ENCODE measurements at places on chromosomes 7 and 10.

DNA sequence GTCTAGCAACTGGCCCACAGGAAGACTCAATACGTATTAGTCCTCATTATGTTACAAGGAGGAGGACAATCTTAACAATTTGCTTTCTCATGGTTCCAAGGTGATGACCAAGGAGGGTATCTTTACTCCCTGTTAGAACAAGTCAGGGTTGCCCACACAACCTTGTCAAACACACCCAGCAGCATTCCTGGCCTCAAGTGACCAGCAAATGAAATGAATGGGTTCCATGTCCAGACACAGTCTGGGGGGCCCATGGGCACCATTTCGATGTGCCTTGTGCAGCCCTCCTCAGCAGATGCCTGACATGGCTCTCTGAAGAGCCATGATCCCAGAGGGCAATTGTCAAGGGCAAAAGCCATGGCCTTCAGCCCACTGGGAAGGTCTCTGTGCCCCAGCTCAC, 40.8 kb downstream of the ANXA8 start:
- DNase-seq = no peak

DNA sequence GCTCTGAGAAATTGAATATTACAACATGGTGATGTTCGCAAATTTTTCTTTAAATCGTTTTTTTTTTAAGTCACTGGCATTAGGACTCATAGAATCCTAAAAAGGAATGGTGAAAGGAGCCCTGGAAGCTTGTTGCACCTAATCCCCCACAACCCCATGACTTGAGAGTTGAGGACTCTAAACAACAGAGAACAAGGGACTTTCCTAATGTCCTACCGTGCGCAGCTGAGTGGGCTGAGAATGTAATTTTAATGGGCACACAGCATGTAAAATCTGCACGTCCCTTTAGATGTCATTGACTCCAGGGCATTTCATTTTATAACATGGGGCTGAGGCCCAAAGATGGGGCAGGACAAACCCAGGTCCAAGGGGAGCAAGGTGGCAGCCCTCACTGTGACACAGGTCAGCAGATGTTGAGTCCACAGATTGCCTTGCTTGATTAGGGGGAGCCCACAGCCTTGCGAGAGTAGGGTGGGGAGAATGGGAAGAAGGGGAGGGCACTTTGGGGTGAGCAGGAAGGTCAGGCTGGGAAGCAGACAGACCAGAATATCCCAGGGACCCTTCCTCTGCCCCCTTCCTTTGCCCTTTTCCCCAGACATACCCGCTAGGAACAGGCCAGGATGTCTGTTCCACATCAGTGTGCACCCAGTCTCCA, 208.4 kb upstream of the ZMIZ1 start:
- no peak for DNase-seq

- DNase-seq = no peak
Observed at GRCh38 chr10:49115796-49116508, 630 bp upstream of the VSTM4 start.

DNA sequence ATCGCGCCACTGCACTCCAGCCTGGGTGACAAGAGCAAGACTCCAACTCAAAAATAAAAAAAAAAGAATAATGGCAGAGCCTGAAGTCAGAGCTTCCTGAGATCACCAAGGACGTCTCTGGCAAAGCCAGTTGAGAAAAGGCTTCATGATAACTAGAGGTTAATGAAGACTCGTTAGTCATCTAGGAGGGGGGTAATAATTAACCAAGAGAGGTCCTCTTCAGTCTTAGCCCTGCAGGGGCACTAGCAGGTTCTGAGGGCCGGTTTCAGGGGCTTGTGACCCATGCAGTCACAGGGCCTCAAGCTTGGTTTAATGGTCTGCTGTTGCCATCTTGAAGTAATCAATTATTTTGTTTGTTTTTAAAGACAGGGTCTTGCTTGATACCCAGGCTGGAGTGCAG, 28.6 kb upstream of the PROSER2 start:
- DNase-seq = no peak

- DNase-seq = no peak
Observed at GRCh38 chr7:138875794-138876193, 77.8 kb upstream of the ATP6V0A4 start.

GRCh38 chr7:93427107-93427506, 147.4 kb downstream of the CALCR start:
- no peak for DNase-seq

- DNase-seq = peak; percentile 67
Observed at GRCh38 chr7:21829731-21830130, 116.0 kb downstream of the CDCA7L start.

DNA sequence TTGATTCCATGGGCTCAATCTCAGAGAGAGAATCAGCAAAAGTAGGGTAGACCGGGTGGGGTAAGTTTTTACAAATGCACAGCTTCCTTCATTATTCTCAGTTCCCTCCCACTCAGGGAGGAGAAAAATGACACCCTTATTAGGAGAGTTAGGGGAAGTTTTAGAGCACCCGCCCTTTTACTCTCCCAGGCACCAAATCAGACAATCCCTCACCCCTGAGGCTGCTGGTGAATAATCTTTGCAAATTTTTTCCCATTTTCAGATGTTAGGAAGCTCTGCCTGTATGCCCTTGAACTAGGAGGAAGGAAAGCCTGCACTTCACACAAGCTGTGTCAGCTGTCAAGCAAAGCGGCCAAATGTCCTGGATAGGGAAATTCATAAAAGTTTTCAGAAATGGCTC, 834.9 kb downstream of the GRID1 start:
- no peak for DNase-seq

GRCh38 chr10:126350216-126350992, 37.9 kb downstream of the ADAM12 start:
- DNase-seq = no peak

- DNase-seq = no peak
Observed at GRCh38 chr7:79050603-79051002, 402.9 kb downstream of the MAGI2 start.

GRCh38 chr7:78510580-78511188, 712.1 kb downstream of the PHTF2 start:
- DNase-seq = peak; percentile 18

- DNase-seq = no peak
Observed at GRCh38 chr10:36489611-36490228, 635.7 kb upstream of the ANKRD30A start.

- no peak for DNase-seq
Observed at GRCh38 chr7:69781412-69781846, 183.2 kb downstream of the AUTS2 start.

- no peak for DNase-seq
Observed at GRCh38 chr10:131729361-131729760, 171.4 kb upstream of the PPP2R2D start.

- DNase-seq = no peak
Observed at GRCh38 chr10:35778306-35778705, 136.2 kb upstream of the FZD8 start.

DNA sequence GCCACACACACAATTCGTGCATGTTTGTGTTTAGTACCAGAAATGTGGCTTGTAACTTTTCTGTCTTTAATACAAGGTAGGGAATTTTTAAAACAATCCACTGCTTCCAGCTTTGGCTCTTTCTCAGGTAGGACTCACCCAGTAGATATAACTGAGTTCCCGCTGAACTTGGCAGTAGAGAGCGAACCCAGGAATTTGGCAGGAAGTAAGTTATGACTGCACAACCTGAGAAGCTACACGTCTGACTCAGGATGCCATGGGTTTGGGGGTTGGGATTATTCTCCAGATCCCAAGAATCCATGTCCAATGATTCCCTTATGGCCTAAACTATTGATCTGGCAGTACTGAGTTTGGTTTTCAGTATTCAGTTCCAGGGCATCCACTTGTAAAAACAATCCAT, 499.7 kb downstream of the CALN1 start:
- no peak for DNase-seq

DNA sequence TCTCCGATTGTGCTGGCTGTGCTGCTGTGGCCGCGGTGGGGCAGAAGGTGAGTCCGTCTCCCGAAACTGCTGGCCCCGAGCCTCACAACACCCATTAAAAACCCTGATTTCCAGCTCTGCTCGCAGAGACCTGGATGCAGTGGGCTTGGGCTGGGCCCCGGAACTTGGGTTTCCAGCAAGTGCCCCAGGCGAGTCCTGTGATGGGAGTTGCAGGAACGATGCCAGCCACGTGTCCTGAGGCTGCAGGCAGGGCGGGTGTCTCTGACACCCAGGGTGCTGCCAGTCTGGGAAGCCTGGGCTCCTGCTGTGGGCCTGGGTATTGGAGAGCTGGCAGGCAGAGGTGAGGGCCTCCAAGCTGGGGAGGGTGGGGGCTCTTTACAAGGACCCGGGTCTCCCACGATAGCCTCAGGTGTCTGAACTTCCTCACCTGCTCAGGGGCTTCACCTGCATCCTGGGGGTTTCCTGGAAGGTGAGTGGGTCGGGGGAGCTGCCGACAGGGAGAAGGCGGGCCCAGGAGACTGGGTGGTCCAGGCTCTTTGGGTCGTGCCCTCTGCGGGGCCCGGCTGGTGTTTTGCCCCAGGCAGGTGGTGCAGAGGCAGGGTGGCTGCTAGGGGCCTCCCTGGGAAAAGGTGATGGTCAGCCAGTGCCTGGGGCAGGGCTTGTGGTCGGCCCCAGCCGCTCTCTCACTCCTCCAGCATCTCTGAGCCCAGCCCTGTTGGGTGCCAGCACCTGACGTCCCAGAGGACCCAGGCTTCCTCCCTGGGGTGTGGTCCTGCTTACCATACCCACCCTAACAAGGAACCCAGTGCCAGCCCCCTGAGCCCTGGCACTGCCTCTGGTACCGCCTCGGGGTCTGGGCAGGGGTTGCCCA, 180.3 kb downstream of the DNAJB6 start:
- no peak for DNase-seq

DNA sequence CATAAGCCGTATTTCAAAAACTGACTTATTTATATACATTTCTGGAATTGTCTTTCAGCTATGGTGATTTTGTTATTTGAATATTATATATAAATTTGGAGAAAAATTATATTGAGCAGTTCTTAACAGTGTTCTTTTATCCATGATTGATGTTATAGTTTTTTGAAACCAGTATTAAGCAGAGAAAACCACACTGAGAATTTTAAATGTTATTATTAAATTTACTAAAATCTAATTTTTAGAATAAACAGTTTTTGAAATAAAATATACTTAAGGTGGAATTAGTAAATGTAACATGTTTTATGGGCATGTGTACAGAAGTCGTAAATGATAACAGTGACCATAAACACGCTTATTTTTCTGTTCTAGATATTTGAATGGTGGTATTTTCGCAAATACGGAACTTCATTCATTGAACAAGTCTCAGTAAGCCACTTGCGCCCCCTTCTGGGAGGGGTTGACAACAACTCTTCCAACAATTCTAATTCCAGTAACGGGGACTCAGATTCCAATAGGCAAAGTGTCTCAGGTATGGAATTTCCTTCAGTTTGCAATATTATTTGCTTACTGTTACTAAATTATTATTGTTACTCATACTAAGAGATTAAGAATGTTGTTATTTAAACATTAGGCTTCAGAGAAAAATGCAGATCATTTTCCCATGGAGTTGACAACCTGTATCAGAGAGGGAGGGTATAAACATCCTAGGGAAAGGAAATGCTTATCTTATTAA, 166.1 kb downstream of the ST7 start:
- DNase-seq = peak; percentile 46

- no peak for DNase-seq
Observed at GRCh38 chr7:103446049-103446520, at the start of gene SLC26A5. SLC26A5 (minus strand) TSS chr7:103446207; CDS start chr7:103421514, 24,693 bp downstream.

GRCh38 chr10:97582169-97582568, 2.0 kb upstream of the HOGA1 start:
- DNase-seq = no peak

DNA sequence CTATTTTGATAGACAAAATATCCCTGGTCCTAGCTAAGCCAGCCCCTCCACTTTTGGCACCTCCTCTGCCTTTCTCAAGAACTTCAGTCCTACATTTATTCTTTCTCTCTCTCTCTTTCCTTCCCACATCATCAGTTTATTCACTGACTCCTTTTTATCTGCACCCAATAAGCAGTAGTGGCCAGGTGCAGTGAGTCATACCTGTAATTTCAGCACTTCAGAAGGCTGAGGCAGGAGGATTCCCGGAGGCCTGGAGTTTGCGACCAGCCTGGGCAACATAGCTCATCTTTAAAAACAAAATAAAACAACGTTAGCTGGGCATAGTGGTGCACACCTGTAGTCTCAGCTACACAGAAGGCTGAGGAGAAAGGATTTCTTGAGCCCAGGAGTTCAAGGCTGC, 19.4 kb upstream of the NRP1 start:
- no peak for DNase-seq

DNA sequence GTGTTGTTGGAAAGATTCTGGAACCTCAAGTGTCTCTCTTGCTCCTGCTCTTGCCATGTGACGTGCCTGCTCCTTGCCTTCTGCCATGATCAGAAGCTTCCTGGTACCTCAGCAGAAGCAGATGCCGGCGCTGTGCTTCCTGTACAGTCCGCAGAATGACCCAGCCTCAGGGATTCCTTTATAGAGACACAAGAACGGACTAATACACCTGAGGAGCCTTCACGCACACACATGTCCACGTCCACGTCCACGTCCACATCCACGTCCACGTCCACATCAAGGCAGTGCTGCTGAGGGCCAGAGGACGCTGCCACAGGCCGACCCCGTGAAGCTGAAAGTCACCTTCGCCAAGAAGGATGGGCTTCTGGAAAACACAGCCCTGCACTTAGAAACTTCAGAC, 190.1 kb downstream of the MAD1L1 start:
- no peak for DNase-seq

DNA sequence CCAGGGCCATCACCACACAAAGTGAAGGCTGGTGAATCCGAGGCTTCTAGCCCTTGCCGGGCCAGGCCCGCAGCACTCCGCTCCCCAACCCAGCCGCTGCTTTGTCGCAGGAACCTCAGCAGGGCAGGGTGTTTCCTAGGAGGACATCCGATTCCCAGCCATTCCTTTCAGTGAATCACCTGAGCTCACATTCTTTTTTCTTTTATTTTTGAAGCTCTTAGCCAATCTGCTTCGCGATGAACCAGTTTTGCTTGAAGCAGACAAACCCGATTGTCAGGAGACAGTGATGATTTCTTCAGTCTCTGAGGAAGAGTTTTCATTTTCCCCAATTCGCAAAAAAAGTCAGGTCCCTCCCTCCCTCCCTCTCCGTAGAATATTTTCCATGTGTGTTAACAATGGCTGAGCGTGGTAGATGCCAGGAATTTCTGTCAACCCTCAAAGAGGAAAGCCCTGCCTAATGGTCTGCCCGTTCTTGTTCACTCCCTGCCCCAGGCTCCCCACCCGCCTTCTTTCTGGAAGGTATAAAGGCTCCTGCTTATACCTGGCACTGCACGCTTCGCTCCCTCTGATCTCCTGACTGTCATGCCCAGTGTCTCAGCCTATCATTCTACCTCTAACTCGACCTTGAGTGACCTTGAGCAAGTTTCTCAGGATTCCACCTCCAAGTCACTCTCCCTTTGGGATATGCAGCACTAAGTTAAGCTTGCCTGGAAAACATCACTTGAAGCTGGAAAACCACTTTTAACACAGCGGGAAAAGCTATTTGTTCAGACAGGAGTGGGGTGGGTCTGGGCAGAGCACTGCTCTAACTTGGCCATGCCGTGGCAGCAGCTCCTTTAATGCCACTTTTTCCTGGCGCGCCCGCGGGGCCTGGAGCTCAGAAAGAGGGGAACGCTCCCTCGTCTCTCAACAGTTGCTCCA, 35.1 kb downstream of the EGFR start:
- DNase-seq = no peak

DNA sequence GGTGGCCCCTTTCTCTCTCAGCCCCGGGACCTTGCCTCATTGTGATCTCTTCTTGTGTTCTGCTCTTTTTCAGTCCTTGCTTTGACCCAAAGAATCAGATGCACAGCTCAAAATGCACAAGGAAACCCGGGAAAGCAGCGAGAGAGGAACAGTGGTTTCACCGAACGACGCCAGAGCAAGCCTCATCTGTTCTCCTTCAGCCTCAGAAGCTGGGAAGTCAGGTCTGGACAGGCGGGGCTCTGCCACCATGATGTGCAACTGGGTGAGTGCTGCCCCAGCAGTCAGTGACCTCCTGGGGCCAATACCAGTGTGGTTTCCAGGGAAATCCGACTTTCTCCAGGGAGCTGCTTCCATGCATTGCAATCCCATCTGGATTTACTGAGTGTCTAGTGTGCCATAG, 133.4 kb downstream of the PRKCQ start:
- no peak for DNase-seq
